Stimulated activated CD4-positive, alpha-beta T cell treated with anti-CD3 and anti-CD28 coated beads, Interleukin-1b, Interleukin-23, amount 100 ng/mL, for 1 hour (primary cell): ENCODE measurements at places on chromosomes 11 and 22.

DNA sequence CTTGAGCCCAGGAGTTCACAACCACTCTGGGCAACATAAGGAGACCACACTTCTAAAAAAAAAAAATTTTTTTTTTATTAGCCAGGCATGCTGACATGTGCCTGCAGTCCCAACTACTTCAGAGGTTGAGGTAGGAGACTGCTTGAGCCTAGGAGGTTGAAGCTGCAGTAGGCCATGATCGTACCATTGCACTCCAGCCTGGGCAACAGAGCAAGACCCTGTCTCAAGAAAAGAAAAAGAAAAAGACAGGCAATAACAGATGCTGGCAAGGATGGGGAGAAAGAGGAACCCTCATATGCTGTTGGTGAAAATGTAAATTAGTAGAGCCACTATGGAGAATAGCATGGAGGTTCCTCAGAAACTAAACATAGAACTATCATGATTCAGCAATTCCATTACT, 64.8 kb downstream of the PAK1 start:
- DNase-seq, result no peak

DNA sequence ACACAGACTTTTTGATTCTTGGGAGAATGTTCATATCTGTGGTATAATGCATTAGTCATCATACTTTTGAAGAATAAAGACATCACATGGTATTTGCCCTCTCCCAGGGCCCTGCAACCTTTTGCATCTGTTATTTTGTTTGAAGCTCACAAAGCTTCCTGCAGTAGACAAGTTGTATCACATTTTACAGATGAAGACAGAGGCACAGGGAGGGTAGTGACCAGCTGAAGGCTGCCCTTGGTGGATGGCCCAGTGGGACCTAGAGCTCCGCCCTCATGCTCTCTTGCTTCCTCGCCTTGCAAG, 66.4 kb downstream of the UBASH3B start:
- no peak for DNase-seq

GRCh38 chr11:132942611-132943356, 589.5 kb downstream of the OPCML start:
- no peak for DNase-seq

- DNase-seq, result no peak
These were observed 128.7 kb upstream of the PITPNB start for GRCh38 chr22:28047740-28048139.

- no peak for DNase-seq
These were observed 725.0 kb downstream of the METTL15 start for GRCh38 chr11:28833169-28833568.

DNA sequence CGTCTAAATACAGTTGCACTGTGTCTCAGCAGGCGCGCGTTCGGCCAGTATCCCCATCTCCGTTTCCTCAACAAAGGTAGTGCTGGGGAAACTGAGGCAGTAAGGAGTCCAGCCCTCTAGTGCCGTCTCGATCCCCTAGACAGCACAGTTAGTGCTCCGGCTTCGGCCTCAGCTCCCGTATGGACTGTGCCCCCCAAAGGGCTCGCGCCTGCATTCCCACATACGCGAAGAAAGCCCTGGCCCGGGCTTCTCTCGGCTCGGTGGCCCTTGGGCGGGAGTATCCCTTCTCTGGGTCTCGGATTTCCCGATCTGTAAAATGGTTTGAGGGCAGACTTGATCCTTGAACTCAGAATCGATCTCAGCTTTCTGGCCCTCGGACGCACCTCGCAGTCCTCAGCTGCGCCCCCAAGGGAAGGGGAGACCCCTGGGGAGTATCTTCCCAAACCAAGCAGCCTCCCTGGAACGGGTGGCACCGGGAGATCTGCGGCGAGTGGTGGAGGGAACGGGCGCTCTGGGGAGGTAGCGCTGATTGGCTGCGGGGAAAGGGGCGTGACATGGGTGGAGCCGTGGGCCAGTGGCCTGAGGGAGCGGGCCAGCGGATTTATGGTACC, 759 bp upstream of the PEX16 start:
- no peak for DNase-seq

- DNase-seq, result no peak
These were observed 122.3 kb upstream of the SNX19 start for GRCh38 chr11:131038597-131038996.
